Cerebellar nuclear complex (tissue), 1 donor: ENCODE measurements at places on chromosomes 16 and 17.

DNA sequence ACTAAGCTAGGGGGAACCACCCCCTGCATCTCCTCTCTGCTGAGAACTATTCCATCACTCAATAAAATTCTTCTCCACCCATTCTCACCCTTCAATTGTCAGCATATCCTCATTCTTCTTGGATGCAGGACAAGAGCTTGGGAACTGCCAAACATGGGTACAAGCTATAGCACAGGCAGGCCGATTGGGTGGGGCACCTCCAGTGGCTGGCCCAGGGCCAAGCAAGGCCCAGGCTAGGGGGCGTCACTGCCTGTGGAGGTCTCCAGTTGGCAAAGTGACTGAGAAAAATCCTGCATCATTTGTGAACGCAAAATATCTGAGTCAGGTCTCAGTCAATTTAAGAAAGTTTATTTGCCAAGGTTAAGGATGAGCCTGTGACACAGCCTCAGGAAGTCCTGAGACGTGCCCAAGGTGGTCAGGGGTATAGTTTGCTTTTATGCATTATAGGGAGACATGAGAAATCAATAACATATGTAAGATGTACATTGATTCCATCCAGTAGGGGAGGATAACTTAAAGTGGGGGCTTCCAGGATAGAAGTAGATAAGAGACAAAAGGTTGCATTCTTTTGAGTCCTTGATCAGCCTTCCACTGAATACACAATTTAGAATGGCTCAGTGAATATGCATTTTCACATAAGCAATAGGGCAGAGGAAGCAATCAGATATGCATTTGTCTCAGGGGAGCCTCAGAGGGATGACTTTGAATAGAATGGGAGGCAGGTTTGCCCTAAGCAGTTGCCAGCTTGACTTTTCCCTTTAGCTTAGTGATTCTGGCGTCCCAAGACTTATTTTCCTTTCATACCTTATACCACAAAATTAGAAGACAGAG lies 21.5 kb upstream of the DHRS7B start:
- no peak for DNase-seq

DNA sequence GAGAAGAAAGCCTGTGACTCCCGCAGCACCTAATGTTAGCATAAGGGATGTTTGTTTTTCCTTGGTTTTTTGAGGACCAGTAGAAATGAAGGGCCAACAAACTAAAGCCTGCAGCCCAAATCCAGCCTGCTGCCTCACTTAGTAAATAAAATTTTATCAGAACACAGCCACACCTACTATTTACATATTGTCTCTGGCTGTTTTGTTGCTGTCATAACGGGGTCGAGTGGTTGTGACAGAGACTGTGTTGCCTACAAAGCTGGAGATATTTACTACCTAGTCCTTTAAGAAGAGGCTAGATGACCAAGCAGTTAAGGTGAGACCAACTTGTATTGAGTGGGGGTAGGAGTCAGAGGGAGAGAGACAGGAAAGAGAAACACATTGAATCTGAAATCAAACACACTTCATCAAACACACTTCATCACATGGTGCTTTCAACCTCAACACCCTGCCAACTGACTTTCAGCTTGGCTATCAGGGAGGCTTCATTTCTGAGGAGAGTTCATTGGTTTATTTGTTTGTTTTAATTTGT lies 546.3 kb upstream of the CDH11 start:
- DNase-seq: no peak

GRCh38 chr17:56808503-56808902 lies 25.2 kb downstream of the C17orf67 start:
- no peak for DNase-seq

- no peak for DNase-seq
Observed at GRCh38 chr17:9729034-9729650, 62.2 kb downstream of the DHRS7C start.

GRCh38 chr17:30389756-30390300 lies 11.1 kb downstream of the CPD start:
- no peak for DNase-seq

DNA sequence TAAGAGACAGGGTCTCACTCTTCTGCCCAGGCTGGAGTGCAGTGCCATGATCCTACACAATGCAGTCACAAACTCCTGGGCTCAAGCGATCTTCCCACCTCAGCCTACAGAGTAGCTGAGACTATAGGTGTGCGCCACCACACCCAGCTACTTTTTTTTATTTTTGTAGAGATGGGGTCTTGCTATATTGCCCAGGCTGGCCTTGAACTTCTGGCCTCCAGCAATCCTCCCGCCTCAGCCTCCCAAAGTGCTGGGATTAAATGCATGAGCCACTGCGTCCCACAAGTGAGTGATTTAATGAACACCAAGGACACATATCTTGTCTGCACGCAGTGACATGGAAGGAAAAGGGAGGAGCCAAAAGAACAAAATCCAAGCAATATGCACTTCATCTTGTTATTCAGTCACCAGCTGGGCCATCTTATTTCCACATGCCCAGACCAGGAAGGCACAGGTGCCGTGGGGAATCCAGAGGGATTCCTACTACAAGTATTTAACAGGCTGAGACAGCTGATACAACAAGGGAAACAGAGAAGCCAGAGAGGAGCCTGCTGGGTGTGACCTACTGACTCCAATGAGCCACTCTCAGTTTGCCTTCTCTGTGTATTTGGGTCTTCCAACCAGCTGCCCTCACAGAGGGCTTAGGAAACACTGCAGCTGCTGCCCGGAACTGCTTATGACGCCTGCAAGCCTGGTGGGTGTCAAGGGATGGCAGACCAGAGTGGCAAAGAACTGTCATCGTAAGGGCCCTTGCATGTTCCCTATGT lies 17.0 kb downstream of the LSM12 start:
- DNase-seq: no peak

DNA sequence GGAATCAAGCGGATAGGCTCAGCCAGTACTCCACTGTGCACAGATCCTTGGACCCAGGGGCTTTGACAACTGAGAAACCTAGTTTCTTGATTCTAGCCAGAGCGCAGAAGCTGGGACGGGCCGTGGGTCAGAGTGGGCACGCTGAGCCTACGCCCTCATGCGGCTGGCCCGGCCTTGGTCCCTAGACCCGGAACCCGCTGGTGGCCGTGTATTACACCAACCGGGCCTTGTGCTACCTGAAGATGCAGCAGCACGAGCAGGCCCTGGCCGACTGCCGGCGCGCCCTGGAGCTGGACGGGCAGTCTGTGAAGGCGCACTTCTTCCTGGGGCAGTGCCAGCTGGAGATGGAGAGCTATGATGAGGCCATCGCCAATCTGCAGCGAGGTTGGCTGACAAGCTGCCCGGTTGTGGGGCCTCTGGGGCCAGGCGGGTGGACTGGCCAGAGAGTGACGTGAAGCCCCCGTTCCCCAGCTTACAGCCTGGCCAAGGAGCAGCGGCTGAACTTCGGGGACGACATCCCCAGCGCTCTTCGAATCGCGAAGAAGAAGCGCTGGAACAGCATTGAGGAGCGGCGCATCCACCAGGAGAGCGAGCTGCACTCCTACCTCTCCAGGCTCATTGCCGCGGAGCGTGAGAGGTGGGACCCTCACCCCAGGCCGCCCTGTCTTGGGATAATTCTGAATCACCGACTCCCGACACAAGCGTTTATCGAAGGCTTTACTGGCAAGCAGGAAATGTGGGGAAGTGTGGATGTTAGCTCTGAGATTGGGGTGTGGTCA lies 946 bp downstream of the STUB1 start:
- no peak for DNase-seq

DNA sequence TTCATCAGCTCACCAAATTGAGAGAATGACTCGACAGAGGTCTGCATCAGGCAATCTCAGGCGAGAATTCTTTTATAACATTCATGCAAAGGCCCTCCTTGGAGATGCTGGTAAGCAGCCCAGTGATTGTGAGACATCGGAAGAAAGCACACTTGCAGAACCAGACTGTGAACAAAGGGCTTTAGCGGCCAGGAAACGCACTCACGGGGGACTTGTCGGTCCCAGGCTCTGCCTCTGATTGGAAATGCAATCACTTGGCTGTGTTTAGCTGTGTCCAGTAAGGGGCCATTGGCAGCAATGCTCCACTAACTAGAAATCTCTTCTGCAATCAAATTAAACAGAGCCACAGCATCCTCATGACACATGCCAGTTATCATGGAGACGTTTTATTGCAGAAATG lies 226.7 kb upstream of the CDH13 start:
- DNase-seq: no peak

DNA sequence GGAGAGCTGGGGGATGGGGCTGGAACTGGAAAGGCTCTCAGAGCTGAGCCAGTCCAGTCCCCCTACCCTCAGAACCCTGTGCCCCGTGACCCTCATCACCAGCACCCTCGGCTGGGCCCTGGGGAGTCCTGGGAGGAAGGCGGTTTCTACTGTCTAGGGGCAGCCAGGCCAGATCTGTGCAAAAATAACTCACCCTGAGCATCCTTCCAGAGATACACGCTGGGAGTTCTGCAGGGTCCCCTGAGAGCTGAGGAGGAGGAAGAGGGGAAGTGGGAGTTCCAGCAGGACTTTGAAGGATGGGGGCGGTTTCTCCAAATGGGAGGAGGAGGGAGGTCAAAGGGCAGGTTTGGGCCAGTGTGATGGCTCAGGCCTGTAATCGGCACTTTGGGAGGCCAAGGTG lies 5.0 kb upstream of the SLC4A1 start:
- no peak for DNase-seq

GRCh38 chr17:29412780-29413565 lies 22.8 kb downstream of the TAOK1 start:
- no peak for DNase-seq

DNA sequence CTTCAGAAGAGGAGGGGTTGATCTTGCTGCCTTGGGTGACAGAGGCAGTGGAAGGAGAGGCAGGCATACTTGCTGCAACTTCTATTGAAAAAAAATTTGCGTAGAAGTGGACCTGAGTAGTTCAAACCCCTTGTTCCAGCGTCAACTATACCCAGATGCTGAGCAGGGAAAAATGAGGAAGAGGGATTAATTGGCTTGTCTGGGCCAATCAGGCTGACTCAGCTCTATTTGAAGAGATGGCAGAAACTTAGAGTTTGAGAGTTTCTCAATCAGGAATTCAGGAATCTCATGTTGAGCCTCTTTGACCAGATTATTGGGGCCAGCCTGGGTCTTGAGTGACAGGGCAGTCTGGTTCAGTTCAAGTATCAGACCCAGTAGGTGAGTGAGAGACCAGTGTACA lies 17.6 kb downstream of the CASC3 start:
- no peak for DNase-seq

- no peak for DNase-seq
Observed at GRCh38 chr16:78444-79150, 572 bp downstream of the MPG start.

GRCh38 chr17:79831265-79832217 lies 7.7 kb downstream of the CBX4 start:
- DNase-seq: no peak

GRCh38 chr16:79434771-79435170 lies 165.8 kb downstream of the MAF start:
- no peak for DNase-seq

GRCh38 chr17:12789481-12790248 lies at the start of gene ARHGAP44:
Gene ARHGAP44 (plus strand): TSS chr17:12789498. CDS start chr17:12789839, 341 bp downstream.
- DNase-seq: no peak

- DNase-seq: no peak
Observed at GRCh38 chr17:32588135-32588534, 101.3 kb downstream of the CDK5R1 start.

DNA sequence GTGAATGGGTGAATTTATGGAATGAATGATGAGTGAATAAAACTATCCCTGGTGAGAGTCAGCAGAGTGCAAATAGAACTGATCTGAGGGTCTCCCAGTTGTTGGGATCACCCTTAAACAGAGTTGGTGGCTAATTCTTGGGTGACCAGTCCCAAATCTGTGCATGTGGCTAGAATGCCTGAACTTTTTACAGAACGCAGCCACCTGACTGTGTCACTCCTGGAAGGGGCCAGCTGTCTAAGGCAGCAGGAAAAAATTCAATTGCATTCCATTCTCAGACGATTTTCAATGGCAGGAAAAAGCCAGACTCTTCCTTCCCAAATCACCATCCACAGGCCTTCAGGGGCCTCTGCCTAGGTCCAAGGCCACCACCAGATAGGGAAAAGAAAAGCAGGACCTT lies 43.5 kb downstream of the BEAN1 start:
- DNase-seq: no peak

GRCh38 chr17:51500454-51500853 lies 240.1 kb downstream of the UTP18 start:
- DNase-seq: no peak

GRCh38 chr17:17767887-17768418 lies 68.8 kb downstream of the SREBF1 start:
- DNase-seq: no peak

DNA sequence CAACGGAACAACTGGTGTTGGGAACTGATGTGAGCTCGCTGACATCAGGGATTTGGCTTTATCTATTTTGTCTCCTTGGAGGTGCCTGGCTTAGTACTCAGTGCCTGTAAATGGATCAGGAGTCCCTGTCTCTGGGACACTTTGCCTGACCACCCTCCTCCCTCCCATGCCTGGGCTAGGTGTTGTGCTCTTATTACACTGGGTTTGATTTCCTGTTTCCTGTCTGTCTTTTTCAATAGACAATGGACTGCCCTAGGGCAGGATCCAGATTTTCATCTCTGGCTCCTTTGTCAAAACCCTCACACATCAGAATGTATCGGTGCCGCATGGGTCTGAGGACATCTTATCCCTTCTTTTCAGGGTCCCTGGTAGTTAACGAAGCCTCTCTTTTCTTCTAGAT lies 223.6 kb upstream of the ASIC2 start:
- DNase-seq: no peak

DNA sequence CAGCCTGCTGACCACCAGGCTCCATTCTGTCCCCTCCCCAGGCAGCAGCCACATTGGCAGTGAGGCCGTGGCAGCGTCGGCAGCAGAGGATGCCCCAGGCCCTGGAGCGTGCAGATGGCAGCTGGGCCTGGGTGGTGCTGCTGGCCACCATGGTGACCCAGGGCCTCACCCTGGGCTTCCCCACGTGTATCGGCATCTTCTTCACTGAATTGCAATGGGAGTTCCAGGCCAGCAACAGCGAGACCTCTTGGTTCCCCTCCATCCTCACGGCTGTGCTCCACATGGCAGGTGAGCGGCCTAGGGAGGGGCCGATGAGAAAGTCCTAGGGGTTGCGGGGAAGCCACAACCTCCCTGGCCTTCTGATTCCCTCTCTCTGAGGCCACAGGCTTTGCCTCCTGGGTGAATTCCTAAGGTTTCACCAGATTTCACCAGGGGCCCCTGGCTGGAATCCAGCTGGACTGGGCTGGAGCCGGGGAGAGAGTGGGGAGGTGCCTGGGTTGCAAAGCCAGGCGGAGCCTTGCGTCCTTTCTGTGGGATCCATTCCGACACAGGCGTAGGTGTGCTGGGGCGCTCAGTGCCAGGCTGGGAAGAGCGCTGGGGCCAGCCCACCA lies 5.9 kb downstream of the SLC16A5 start:
- DNase-seq: no peak

GRCh38 chr16:30659507-30660423 lies 1.5 kb downstream of the FBRS start:
- DNase-seq: no peak

- no peak for DNase-seq
Observed at GRCh38 chr17:66900126-66901010, 64.1 kb upstream of the CACNG4 start.

GRCh38 chr17:82440991-82441627 lies 9.4 kb downstream of the CYBC1 start:
- DNase-seq: no peak

GRCh38 chr16:23852794-23853562 lies 17.2 kb downstream of the PRKCB start:
- DNase-seq: no peak
